ENCODE measurements at places on chromosomes 6 and 20. TPM values are rescaled to one million over a fixed set of nuclear protein-coding genes. Genes with fewer than 3 reads are reported as not detected.
A peak's percentile ranks its signal among the peaks of the same experiment; 100 is the strongest.

DNA sequence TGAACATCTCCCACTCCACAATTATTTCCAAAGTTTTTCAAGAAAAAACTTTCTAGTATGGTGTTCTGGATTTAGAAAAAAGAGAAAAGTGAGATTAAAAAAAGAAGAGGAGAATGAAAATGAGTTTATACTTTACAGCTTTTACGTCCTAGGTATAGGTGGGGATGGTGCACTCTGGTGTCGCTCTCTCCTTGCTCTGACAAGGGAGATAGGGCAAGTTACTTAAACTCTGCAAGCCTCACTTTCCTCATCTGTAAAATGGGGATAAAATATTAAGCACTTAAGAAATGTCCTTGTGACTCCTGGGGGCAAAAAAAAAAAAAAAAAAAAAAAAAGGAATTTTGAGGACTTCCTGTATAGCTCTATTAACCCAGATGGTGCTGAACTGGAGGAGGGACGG lies 4.5 kb upstream of the MAS1 start:
- no peak for DNase-seq

Gene IPCEF1
- total RNA-seq, result 2.3 TPM

DNA sequence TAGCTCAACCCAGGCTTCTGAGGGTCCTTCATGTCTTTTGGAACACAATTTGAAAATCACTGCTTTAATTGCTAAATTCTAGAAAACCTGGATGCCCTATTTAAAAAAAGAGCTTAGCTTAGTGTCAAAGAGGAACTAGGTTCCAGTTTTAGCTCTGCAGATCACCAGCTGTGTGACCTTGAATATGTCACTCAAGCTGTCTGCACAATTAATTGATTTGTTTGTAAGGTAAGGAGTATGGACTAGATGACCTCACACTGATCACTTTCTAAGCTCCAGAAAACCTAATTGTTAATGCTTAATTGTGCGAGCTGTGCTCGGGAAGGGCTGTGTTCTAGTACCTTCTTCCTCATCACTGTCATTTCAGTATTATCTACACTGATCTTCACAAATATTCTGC lies 26.2 kb downstream of the UTRN start:
- DNase-seq, result no peak

DNA sequence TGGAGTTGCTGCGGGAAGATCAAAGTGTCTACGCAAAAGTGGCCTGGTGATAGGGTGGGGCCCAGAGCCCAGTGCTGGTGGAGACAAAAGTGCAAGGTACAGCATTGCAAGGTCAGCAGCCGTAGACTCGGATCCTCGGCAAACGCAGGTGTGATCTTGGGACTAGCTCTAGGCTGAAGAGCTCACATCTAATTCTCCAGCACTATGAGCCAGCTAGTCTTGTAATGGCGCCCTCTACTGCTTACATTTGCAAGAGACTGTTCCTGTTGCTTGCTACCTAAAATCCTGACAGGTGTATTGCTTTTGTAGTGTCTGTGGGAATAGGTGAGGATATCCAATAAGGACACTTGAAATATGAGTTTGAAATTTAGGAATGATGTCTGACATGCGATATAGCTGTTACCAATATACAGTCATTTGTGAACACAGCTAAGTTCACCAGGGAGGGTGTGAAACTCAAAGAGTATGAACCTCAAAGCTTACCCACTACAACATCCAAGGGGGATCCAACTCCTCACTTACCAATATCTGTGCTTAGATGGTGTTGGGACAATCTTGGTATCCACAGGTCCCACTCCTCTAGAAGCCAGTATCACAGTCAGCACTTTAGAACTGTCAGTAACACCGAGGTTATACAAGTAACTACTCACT lies 58.4 kb downstream of the PDE7B start:
- peak; percentile 76 for DNase-seq

GRCh38 chr6:93176070-93176469 lies 243.3 kb downstream of the EPHA7 start:
- no peak for DNase-seq

DNA sequence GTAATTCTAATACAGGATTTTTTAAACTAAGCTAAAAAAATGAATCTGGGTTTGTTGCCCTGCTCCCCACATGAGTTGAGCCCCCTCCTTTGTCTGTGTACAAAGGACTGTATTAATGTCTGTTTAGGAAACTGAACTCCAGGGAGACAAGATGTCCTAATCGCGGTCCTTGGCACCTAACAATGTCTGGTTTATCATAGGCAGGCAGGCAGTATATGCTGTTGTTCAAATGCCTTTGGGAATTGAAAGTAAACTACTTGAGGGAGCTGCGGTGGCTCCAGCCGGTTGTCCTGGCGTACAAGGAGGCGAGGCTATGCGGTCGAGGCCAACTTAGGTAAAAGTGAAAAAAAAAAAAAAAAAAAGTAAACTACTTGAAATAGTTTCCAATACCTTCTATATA lies 98.5 kb downstream of the TULP4 start:
- no peak for DNase-seq

DNA sequence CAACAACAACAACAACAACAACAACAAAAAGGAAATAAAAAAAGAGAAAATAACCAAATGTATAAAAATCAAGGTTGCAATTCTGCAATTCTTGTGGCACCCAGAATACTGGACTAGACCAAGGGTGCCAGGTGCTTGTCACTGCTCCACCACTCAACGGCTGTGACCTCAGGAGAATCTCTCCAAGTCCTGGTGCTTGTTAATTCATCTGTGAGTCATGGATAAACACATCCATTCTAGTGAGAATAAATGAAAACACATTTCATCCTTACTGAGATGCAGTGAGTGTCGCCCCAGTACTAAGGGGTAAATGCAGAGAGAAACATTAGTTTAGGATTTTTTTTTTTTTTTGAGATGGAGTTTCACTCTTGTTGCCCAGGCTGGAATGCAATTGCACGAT lies 32.0 kb downstream of the HLA-C start:
- no peak for DNase-seq

DNA sequence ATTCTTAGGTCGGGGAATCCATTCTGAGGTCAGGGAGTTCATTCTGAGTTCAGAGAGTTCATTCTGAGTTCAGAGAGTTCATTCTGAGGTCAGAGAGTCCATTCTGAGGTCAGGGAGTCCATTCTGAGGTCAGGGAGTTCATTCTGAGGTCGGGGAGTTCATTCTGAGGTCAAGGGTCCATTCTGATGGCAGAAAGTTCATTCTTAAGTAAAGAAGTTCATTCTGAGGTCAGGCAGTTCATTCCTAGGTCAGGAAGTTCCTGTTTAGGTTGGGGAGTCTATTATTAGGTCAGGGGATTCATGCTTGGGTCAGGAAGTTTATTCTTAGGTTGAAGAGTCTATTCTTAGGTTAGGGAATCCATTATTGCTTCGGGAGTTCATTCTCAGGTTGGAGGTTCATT lies 16.5 kb upstream of the NXT1 start:
- no peak for DNase-seq

- no peak for DNase-seq
These were observed 58.6 kb downstream of the LIN28B start for GRCh38 chr6:105015482-105015881.

DNA sequence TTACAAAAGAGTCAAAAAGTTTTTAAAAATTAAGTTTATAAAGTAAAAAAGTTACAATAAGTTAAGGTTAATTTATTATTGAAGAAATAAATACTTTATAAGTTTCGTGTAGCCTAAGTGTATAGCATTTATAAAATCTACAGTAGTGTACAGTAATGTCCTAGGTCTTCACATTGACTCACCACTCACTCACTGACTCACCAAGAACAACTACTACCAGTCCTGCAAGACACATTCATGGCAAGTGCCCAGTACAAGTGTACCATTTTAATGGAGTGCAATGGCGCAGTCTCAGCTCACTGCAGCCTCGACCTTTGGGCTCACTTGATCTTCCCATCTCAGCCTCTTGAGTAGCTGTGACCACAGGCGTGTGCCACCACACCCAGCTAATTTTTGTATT lies 128.2 kb downstream of the GPX5 start:
- DNase-seq, result no peak

DNA sequence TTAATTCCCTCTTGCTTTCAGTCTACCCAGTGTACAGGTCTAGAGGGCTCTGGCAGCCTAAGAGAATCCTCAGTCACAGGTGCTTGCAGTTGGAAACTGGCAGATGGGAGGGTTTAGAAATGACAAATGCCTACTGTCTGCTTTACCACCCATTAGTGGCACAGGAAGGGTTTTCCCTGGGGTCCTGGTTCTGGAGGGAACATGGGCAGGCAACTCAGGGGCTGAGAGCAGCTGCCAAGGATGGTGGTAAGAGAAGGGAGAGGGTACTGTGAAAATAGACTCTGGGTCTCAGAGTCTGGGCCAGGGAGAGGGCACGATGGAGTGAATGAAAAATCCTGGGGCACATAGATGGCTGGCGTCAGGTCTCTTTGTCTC lies 103.5 kb downstream of the TCP11 start:
- no peak for DNase-seq

- no peak for DNase-seq
These were observed 144.2 kb downstream of the PACRG start for GRCh38 chr6:162871966-162872365.

GRCh38 chr6:105302617-105303128 lies 100.2 kb downstream of the PREP start:
- DNase-seq, result no peak

Measured in dermis blood vessel endothelial cell (primary cell).